ENCODE measurements at places on chromosomes 13 and 19. TPM values are rescaled to one million over a fixed set of nuclear protein-coding genes. Genes with fewer than 3 reads are reported as not detected.

The NLRP7 gene
- not detected for total RNA-seq

The RFPL4A gene
- total RNA-seq: 89.1 TPM

The PRKCG gene
- total RNA-seq: not detected

The CD79A gene
- total RNA-seq: not detected

The ZNF99 gene
- not detected for total RNA-seq

The ATP4A gene
- total RNA-seq: not detected

The SYCN gene
- total RNA-seq: not detected

The NANOS3 gene
- total RNA-seq: 1.6 TPM

The CBARP gene
- total RNA-seq: 0.86 TPM

The GIPC3 gene
- not detected for total RNA-seq

The LRRC8E gene
- 8.5 TPM for total RNA-seq

The NUCB1 gene
- 106 TPM for total RNA-seq

The VAV1 gene
- total RNA-seq: 0.40 TPM

The DIRAS1 gene
- total RNA-seq: 1.5 TPM

The FAM83E gene
- not detected for total RNA-seq

The TEX30 gene
- 48.4 TPM for total RNA-seq

The ZNF30 gene
- 2.9 TPM for total RNA-seq

The PBX4 gene
- total RNA-seq: 0.42 TPM

The SPRED3 gene
- total RNA-seq: 0.06 TPM

The FFAR3 gene
- not detected for total RNA-seq

The TTYH1 gene
- 1.3 TPM for total RNA-seq

The ZNF534 gene
- not detected for total RNA-seq

The ALOX5AP gene
- total RNA-seq: 6.2 TPM

The SOHLH2 gene
- 0.24 TPM for total RNA-seq

The KLK8 gene
- not detected for total RNA-seq

The PRSS57 gene
- not detected for total RNA-seq

The MEGF8 gene
- 11.0 TPM for total RNA-seq

The C1QTNF9 gene
- not detected for total RNA-seq

The CAPN12 gene
- total RNA-seq: not detected

Measured in Daoy (cell line).